ENCODE measurements at places on chromosomes 11 and 22.

DNA sequence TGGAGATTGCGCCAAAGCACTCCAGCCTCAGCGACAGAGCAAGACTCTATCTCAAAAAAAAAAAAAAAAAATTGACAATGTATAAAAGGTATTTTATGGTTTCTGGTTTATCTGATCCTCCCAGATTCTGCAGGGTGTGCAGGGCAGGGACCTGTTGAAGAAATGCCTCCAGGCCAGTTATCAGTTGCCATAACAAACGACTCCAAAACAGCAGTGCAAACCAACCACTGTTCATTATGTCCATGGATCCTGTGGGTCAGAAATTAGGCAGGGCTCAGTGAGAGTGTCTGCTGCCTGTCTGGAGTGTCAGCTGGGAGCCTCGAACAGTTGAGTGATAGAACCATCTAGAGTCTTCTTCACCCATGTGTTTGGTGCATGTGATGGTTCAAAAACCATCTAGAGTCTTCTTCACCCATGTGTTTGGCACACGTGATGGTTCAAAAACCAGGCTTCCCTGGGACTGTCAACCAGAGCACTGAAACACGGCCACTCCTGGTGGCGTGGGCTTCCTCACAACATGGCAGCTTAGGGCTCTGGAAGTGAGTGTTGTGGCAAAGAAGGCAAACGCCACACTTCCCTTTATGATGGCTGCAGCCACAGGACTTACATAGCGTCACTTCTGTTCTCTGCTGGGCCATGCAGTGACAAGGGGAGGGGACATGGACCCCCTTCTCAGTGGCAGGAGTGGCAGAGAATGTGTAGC, 115.1 kb upstream of the CRYBB3 start:
- no peak for DNase-seq

DNA sequence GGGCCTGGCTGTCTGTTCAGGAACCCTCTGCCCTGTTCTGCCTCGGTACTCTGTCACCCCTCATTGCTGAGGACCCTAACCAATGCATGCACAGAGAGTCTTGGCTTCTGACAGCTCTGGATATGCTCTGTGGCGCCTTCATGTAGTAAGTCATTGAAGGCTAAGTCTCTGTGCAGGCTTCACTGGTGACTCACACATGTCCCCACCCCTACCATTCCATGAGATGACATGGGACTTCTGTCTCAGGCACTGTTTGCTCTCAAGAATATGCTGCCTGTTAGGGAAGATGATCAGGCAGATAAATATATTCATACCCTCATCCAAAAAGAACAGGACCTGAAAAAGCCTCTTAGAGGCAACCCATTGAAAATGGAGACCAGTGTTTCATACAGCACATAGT, 43.6 kb upstream of the HORMAD2 start:
- DNase-seq, result no peak

GRCh38 chr11:58781345-58781744, 49.6 kb upstream of the GLYAT start:
- no peak for DNase-seq

DNA sequence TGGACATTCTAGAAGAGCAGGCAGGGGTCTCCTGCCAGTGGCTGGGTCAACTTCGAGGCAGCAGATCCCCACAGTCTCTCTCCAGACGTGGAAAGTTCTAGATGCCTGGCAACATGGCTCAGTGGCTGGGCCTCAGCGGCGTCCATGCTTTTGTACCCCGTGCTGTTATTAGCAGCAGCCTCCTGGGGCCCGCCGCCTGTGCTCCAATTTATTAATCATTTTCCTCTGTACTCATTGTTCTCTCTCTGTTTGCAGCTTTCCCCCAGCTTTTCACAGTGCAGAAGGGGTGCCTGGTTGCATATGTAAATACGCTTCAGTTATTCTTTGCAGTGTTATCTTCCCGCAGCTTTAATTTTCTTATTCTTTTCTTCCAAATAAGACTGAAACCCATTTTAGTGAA, 515.1 kb downstream of the TBC1D22A start:
- DNase-seq, result no peak

DNA sequence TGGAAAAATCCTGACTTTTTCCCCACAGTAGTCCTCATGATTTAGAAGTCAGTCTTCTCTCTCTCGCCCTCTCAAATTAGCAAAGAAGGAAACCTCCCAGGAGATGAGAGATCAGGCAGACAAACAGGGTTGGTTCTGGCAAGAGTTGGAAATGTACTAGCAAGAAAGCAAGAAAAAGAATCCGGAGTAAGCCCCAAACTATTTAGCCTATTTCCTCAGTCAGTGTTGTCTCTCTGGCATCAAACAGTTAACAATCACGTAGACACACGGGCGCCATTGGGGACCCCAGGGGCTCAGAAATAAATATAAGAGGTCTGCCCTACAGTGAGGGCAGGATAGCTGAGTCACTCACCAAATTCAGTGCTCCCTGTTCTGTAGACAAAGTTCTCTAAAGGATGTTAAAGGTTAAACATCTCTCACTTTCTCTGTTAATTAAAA, 4.7 kb downstream of the C11orf52 start:
- DNase-seq, result no peak

GRCh38 chr22:44693756-44694155, 8.2 kb upstream of the PRR5 start:
- DNase-seq, result no peak

- no peak for DNase-seq
Measured at GRCh38 chr22:43745411-43745770, 66.7 kb downstream of the EFCAB6 start.

GRCh38 chr22:50526834-50527801, 1.7 kb upstream of the SCO2 start:
- peak; percentile 47 for DNase-seq

GRCh38 chr11:15565880-15566279, 451.2 kb downstream of the INSC start:
- DNase-seq, result no peak

DNA sequence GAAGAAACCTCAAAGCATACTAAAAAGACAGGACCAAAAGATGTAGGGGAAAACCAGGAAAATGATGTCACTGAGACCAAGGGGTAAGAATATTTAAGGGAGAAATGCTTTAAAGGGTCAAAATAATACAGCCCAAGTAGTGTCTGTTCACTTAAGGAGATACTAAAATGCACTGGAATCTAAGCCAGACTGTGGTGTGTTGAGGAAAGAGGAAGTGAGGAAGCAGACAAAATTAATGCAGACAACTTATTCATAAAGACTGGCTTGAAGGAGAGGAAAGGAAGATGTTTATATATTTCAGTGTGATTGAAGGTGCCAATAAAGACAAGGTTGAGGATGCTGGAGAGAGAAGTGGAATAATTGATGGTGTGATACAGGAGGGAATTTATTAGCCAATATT, 15.7 kb downstream of the ZNF215 start:
- DNase-seq, result no peak

- no peak for DNase-seq
Measured at GRCh38 chr11:50037251-50037650, 4.6 kb downstream of the OR4C45 start.

- no peak for DNase-seq
Measured at GRCh38 chr11:63838150-63838677, 696 bp upstream of the MARK2 start.

DNA sequence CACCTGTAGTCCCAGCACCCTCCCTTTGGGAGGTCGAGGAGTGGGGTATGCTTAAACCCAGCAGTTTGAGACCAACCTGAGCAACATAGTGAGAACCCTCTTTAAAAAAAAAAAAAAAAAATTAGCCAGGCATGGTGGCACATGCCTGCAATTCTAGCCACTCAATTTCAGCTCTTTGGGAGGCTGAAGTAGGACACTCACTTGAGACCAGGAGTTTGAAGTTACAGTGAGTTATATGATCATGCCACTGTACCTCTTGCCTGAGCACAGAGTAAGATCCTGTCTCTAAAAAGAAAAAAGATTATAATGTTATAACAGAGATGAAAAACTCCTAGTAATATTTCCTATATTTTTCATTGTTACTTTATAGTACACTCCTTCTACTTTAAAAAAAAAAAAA, 23.9 kb downstream of the PIK3C2A start:
- no peak for DNase-seq

GRCh38 chr22:50136581-50137015, 33.9 kb upstream of the PANX2 start:
- DNase-seq, result no peak

DNA sequence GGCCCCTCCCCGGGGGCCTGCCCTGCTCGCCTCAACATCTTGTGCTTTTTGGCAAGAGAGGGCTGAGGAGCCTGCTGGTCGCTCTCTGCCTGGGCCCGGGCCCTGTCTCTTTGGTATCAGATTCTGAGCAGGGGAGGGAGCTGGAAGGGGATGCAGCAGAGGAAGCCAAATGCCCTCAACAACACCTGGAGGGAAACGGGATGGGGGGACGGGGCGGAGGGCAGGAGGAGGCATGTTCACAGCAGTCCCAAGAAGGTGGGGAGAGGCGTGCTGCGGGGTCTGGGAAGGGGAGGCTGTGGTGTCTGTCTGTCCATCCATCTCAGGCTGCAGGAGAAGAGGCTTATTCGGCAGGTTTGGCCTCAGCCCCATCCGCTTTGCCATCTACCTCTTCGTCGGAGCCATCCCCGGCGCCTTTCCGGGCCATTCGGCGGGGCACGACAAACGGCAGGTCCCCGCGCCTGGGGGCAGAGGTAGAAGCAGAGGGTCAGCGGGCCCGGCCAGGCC, 29.4 kb downstream of the APOL1 start:
- DNase-seq, result no peak

DNA sequence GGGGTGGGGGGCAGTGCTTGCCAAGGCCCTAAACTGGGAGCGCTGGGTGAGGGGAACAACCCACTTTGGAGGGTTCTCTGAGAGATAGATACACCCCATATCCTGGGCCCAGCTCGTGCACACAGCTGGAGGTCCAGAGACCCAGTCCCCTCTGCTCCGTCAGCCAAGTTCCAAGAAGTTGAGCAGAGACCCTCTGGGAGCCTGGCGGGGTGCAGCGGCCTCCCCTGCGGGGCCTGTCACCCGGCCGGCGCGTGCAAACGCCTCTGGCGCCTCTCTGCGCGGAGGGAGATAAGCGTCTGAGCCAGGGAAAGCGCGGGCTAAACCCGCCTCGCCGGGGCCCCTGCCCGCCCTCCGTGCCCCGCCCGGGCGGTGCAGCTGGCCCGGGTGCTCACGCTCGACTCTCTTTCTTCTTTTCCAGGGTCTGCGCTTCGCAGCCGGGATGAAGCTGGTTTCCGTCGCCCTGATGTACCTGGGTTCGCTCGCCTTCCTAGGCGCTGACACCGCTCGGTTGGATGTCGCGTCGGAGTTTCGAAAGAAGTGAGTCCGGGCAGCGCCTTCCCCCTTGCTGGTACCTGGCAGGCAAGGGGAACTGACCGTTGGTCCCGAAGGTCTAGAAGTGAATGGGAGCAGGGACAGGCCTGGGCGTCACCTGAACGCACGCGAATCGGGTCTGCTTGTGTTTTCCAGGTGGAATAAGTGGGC, 540 bp downstream of the ADM start:
- no peak for DNase-seq

GRCh38 chr22:19932367-19933206, 9.0 kb upstream of the COMT start:
- no peak for DNase-seq

GRCh38 chr11:65297026-65297672, 17.5 kb upstream of the CDC42EP2 start:
- no peak for DNase-seq

DNA sequence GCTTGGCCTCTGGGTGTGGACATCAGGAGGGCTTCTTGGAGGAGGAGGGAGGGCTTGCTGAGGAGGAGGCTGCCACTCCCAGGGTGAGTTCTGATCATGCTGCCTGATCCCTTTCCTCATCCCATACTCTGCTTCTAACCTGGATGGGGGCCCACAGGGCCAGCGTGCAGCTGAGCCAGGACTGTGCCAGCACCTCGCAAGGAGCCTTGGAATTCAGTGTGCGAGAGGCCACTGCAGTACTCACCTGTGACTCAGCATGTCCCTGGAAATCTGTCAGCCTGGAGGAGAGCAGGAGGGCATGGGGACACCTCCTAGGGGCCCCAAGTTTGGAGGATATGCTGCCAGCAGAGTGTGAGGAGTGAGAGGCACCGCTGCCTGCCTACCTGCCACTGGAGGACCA, 4.2 kb upstream of the GAB4 start:
- no peak for DNase-seq

DNA sequence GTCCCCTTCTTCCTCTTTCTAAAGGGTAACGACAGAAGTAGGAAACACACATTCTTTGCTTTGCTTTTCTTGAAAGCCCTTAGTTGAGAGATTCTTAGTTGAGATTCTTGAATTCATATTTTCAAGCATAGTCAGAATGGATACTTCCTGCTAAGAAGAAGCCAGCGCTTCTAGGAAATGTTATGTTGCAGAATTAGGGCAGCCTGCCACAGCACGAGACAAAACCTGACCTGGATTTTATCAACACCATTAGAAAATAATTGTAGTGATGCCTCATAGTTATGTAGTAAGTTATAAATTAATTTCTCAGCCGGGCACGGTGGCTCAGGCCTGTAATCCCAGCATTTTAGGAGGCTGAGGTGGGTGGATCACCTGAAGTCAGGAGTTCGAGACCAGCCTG, 37.9 kb upstream of the NUP160 start:
- DNase-seq, result peak; percentile 64

DNA sequence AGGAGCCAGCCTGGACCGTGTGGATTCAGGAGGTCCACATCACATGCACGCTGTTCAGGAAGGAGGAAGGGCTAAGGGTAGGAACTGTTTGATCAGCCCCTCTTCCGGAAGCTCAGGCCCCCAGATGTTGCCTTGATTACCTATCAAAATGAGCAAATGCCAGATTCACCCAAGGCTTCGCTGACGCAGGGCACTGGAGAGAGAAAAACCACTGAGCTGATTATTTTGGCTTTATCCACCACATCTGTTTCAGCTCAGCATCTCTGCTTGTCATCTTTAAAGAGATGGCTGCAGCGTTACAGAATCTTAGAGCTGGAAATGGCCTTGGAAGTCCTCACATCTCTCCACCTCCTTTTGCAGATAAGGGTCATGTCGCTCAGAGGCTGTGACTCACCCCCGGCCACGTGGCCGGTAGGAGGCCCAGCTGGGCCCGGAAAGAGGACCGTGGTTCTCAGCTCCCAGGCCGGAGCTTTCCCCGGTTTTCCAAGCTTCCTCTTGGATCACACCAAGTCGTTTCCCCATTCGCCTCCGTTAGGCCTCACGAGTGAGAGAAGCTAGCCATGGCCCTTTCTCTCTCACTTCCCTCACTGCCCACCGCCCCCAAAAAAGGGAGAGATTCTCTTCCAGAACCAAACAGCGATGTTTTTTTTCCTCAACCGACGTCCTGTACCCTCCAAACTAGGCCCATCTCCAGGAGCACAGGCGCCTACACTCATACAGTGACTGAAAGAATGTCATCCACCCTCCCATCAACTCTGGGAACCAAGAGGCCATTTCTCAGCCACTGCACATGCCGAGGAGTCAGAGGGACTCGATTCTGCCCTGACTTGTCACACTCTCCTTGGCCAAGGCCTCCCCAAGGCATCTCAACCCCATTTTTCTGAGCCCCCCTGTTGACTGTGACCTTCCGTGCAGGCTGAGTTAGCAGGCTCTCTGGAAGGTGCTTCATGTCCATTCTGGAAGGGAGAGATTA, 37.6 kb downstream of the LIF start:
- no peak for DNase-seq
